ENCODE measurements at places on chromosomes 3 and 15. TPM values are rescaled to one million over a fixed set of nuclear protein-coding genes. Genes with fewer than 3 reads are reported as not detected.

The SNX22 gene
- total RNA-seq = 0.97 TPM

The TNFAIP8L3 gene
- not detected for total RNA-seq

The IL5RA gene
- 1.1 TPM for total RNA-seq

The TRIM42 gene
- total RNA-seq = not detected

The FBXO45 gene
- total RNA-seq = 7.1 TPM

DNA sequence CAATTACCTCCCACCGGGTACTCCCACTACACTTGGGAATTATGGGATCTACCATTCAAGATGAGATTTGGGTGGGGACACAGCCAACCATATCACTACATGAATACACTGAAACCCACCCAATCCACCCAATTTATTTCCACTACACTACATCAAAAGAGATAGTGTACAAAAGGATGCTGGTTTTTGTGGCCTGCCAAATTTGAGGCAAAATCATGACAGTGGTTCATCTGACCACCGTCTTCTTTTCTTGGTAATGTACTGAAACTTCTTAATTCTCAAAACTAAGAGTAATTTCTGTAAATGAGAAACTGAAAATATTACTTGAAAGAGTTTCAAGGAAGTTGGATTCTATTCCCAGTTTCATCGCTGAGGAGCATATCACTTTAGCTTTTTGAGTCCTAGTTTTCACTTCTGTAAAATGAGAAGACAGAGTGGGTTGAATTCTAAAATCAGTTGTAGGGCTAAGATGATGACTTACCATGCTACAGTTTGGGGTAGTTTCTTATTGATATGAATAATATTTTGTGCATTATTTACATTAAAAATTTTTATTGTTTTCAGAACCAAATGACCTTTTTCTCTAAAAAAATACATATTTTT, 360.4 kb upstream of the CNTN6 start:
- H3K4me1 ChIP-seq = no peaks in the 10 kb centered on the region
- DNase-seq = no peak
- H3K36me3 ChIP-seq = no peaks in the 10 kb centered on the region
- H3K27ac ChIP-seq = no peak overlapping the region
- H3K4me3 ChIP-seq = no peak overlapping the region

DNA sequence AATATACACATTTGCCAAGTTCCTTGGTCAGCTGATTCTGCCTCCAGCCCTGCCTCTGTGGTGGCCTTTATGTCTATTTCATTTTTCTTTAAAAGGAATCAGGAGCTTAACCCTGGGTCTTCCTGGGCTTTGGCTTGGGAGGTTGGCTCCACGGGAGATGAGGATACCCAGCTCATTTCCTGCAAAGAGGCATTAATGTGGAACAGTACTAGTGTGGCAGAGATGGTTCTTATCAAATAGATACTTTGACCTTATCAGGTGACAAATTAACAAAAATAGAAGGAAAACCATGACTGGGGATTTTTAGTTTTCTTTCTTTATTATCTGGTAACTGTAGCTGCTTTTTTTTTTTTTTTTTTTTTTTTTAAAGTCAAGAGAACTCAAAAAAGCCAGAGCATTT, 42.8 kb downstream of the BBS4 start:
- no peak for DNase-seq
- H3K27ac ChIP-seq = no peak overlapping the region
- no peaks in the 10 kb centered on the region for H3K27me3 ChIP-seq
- no peaks in the 10 kb centered on the region for H3K4me1 ChIP-seq

DNA sequence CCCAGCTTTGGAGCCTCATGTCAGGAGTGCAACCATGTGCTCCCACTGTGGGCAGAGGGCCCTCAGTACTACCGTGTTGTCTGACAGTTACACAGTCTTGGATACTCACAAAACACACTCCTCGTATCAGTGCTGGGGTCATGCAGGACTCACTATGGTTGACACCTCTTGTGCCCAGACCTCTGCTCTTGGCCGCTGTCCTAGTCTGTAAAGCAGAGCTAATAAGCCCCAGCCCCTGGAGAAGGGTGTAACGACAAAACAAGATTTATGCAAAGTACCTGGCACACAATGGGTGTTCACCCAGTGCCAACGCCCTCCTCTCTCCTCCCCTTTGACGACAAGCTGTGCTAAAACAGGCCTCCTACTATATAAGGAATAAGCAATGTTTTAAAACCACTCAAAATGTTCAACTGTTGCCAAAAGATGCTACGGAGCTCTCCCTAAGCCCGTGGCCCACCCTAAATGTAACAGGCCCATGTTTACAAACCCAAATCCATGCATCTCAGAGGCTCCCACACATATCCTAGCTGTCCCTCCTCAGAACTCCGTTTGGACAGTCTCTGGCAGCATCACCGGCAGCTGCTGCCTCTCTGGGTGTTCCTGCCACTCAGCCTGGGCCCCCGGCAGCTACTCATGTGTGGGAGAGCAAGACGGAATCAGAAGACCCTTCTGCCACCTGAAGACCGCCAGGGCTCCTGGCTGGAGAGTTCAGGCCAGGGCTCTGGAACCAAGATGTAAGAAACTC, 65.8 kb downstream of the MRPL46 start:
- no peaks in the 10 kb centered on the region for H3K27me3 ChIP-seq
- no peak overlapping the region for H3K4me3 ChIP-seq
- H3K27ac ChIP-seq = no peak overlapping the region
- H3K4me1 ChIP-seq = no peaks in the 10 kb centered on the region
- DNase-seq = no peak
- no peaks in the 10 kb centered on the region for H3K36me3 ChIP-seq

Data from naive thymus-derived CD4-positive, alpha-beta T cell (primary cell).